Myocyte (in vitro differentiated cells): ENCODE measurements at places on chromosomes 5 and 9. TPM values are rescaled to one million over a fixed set of nuclear protein-coding genes. Genes with fewer than 3 reads are reported as not detected.

- DNase-seq: no peak
Observed at GRCh38 chr9:125659954-125660353, 47.1 kb downstream of the MAPKAP1 start.

SOX30 gene
- total RNA-seq: 0.05 and 0.47 TPM in 2 replicates

BTNL8 gene
- total RNA-seq: not detected in 2 replicates

FAT2 gene
- under 0.01 and 0.10 TPM in 2 replicates for total RNA-seq

- DNase-seq: no peak
Observed at GRCh38 chr5:132764051-132764450, 13.0 kb downstream of the SEPTIN8 start.
